ENCODE measurements at places on chromosomes 2 and 18. TPM values are rescaled to one million over a fixed set of nuclear protein-coding genes. Genes with fewer than 3 reads are reported as not detected.

Gene RAB6C
- not detected for total RNA-seq

Gene CBLN2
- not detected for total RNA-seq

Gene REG3G
- not detected for total RNA-seq

Gene FIGN
- 10.3 TPM for total RNA-seq

Gene CIB4
- not detected for total RNA-seq

Gene LOXHD1
- 2.3 TPM for total RNA-seq

Gene YES1
- 54.3 TPM for total RNA-seq

Gene DNAJC5G
- total RNA-seq, result not detected

Gene CGREF1
- total RNA-seq, result 11.0 TPM

Measured in mesenteric fat pad (tissue), 1 donor.